ENCODE measurements at places on chromosomes 13 and 19. TPM values are rescaled to one million over a fixed set of nuclear protein-coding genes. Genes with fewer than 3 reads are reported as not detected.

Gene MRPL4
- total RNA-seq = 20.1 TPM

Gene CYP2A7
- total RNA-seq = not detected

Gene VAV1
- not detected for total RNA-seq

Gene PABPC3
- total RNA-seq = under 0.01 TPM

Gene COLGALT1
- total RNA-seq = 188 TPM

Gene RCBTB1
- total RNA-seq = 22.0 TPM

Gene ICAM1
- total RNA-seq = 28.0 TPM
